ENCODE measurements at places on chromosomes 5 and 9.

DNA sequence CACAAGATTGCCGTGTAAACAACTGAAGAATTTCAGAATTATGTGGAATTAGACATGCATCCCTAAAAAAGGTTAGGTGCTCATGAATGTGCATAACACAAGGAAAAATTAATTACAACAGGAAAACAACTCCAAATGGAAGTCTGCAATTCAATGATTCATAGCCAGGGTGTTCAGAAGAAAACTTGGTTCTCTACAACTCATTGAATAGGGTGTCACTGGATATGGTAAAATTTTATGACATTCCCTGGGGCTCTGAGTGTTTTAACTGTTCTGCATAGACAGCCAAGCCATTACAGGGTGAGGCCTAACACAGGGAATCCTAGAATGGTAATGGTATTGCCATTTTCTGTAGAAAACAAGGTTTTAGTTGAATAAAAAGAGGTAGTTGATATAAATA lies 24.4 kb upstream of the ZSWIM6 start:
- DNase-seq, result no peak

DNA sequence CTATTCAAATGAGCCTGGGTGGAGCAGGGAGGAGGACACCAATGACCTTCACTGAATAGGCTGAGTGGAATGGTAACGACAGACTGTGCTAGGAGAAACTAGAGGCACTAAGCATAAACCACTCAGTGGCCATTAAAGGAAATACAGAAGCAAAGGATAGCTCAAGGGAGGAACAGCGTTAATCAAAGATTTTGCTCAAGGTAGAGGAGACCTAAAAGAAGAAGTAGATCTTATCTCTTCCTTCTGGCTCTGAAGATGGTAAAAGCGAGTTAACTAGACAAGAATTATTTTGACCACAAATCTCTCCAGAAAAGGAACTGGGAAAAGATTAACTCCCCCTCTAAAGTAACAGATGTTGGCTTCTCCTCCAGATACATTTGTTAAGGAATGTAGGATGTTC lies 299.6 kb downstream of the EPB41L4A start:
- DNase-seq, result no peak

DNA sequence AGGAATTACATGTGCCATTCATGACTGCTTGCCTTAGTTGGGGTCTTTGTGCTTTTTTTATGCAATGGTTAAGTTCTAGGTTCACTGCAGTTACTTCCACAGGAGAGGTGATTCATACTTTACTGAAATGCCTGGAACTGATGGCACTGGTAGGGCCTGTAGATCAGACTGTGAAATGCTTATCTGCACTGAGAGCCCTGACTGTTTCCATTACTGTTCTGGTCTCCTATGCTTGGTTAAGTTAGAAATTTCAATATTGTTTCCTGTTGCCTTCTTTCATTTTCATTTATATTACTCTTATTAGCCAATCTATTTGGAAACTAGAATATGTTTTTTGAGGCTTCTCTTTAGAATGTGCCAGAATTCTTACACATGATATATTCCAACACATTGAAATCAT lies 484.1 kb upstream of the SEMA6A start:
- DNase-seq, result no peak

DNA sequence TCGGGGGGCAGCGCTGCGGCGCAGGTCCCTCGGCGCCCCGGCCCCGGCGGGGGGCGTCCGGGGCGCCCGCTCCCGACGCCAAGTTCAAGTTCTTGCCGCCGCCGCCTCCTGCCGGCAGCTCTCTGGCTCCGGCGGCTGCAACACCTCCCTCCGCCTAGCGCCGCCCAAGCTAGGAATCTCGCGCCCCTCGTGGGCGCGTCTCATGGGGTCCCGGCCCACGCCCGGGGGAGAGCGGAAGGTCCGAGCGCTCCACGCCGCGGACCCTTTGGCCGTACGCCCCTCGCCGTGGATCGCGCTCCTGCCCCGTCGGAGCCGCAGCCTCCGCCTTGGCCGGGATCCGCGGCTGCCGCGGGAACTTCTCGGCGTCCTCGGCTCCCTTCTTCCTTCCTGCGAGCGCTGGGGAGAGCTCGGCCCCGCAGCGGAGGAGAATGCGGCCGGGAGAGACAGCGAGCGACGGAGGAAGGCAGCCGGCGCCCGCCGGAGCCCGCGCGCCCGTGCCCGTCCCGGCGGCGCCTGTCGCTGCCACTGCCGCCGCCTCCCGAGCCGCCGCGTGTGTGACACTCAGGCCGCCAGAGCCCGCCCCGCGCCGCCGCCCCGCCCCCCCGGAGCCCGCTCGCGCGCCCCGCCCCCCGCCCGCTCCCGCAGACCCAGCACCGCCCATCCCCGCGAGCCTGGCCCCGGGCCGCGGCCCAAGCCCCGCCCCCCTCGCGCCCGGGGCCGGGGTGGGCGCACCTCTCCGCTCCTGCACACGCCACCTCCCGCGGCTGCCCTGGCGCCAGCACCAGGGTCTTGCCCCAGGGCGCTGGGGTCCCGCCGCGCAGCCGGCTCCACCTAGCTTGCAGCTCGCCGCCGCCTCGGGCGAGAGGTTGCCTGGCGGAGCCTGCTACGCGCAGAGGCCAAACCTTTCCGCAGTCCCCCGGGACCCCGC lies at the start of gene SHB:
TSS of gene SHB (minus strand) at position 527 of the 928 bp plus-strand sequence. CDS start 582 bp downstream, outside the sequence.
- peak; percentile 63 for DNase-seq

DNA sequence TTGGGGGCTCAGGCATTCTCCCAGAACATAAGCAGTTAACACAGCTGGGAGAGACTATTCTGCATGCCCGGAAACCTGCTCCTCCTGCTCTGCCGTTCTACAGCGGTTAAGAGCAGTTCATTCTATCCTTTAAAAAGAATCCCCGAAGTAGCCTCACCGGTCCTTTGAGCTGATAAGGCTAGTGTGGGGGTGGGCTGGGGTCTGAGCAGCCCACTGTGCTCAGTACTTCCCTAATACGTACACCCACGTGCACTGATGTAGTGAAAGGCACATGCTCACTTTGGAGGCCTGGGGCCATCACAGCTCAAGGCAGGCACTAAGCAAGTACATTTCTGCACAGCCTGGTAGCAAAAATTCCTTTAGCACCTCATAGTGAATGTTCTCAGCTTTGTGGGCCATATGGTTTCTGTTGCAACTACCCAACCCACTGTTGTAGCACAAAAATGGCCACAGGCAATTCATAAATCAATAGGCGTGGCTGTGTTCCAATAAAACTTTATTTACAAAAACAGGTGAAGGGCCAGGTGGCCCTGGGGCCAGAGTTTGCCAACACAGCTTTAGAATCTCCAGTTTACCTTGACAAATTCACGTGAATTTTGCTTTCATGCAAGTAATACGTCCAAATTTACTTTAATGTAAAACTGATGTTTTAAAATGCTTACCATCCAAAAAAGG lies 136.4 kb downstream of the ZNF354C start:
- DNase-seq, result no peak

DNA sequence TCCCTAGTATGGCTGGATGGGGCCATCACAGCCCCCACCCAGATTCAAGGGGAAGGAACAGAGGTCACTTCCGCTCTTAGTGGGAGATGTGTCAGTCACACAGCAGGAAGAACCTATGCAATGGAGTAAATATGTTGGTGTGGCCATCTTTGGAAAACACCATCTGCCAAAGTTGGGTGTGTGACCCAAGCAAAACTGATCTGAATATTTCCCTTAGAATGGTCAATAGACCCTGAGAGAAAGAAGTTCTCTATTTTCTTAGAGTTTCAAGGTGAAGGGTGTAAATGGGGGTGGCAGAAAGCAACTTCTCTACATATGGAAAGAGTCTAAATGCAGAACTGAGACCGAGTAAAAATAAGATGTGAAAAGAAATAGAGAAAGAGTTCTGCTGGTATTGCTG lies 212.7 kb downstream of the ESM1 start:
- no peak for DNase-seq

- DNase-seq, result peak; percentile 50
Measured at GRCh38 chr5:97142521-97143254, at the start of gene LIX1. Gene LIX1, minus strand, starts transcription at chr5:97142611. Its CDS starts 35 bp downstream, at chr5:97142576.

- peak; percentile 37 for DNase-seq
Measured at GRCh38 chr9:127505396-127506116, 54.2 kb downstream of the LRSAM1 start.

DNA sequence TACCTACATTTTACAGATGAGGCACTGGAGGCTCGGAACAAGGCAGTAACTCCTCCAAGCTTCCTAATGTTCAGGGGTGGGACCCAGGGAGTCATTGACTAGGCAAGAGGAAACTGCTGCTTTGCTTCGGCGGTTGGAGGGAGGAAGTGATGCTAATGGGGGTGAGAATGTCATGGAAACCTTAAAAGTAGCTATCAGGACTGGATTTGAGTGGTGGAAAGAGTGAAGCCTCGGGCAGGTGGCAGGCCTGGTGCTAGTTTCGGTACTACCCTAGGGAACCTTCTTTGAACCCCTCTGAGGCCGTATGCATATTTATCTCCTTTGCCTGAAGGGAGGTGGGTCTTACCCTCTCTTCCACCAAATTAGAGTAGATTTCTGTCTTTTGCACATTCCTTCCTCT lies 1.6 kb downstream of the BSPRY start:
- no peak for DNase-seq

DNA sequence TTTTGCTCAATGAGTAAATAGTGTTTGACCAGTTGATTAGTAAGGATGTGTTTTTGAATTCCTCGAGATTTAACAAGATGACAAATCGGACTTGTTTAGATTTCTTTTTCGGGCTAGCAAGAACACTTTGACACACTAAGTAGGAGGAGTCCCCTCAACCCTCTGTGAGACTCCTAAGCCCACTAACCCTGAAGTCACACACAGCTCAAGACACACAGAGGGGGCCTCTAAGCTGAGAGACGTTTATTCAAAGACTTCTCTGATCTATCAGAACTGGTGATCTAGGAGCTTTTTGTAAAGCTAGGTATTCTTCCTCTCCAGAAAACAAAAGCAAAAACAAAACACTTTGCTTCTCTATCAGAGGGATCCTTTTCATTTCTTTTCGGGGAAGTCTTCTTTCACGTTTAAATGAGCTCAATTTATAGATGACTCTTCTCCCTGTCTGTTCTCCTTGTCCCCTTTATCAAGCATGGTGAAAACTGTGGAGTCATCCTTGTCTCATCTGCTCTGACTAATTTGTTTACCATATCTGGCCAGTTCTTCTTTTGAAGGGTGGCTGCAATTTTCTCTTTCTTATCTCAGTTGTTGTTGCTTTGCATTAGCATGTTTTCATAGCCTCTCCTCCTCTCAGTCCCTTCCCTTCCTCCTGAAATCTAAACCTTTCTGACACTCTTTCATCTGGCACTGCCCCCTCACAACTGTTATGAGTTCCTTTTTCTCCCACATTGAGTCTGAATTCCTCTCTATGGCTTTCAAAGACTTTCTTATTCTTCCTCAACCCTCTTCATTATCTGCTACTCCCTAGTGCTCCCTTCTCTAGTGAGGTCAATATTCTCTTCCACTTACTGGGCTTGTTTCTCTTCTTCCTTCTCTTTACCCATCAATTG lies 68.5 kb upstream of the RAI14 start:
- DNase-seq, result peak; percentile 70

DNA sequence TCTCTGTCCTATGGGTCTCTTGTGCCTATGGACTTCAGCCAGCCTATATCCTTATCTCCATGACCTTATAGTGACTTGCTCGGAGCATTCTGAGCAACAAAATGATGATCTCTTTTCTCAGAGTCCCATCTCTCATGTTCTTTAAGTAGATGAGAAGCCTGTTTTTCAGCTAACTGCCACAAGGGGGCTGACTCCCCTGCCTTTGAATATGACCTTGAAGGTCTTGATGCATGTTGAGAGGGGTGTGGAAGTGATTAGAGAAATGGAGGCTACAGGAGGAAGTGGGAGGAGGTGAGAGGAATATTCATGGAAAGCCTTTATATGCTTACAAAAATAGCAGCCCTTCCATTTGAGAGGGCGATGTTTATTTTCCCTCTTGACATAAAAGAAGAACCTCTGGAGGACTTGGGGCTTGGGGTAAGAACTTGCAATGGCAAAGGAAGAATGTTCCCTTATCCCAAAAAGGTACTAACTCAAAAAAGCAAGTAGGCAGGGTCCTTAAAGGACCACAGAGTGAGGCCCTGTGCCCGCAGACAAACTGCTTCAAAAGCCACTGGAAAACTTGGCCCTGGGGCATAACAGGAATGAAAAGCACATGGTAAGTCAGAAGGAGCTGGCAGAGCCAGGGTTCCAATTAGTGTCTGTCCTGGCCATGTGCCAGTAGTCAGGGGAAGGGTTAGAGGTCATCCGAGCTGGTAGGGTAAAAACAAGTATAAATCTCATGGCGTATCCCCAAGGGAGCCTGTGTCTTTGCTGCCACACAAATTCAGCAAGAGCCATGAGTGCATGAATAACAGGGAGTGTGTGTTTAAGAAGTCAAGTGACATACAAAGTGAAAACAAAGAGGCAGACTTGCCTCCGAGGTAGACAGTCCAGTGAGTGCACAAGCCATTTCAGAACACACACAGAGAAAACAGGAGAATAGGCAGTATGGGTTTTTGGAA lies 39.1 kb downstream of the FGD3 start:
- no peak for DNase-seq

GRCh38 chr5:80686757-80687156 lies 32.0 kb upstream of the DHFR start:
- peak; percentile 27 for DNase-seq

- DNase-seq, result peak; percentile 80
Measured at GRCh38 chr5:13591621-13592020, 352.9 kb downstream of the DNAH5 start.

GRCh38 chr9:17280350-17281012 lies 145.6 kb downstream of the CNTLN start:
- DNase-seq, result no peak

DNA sequence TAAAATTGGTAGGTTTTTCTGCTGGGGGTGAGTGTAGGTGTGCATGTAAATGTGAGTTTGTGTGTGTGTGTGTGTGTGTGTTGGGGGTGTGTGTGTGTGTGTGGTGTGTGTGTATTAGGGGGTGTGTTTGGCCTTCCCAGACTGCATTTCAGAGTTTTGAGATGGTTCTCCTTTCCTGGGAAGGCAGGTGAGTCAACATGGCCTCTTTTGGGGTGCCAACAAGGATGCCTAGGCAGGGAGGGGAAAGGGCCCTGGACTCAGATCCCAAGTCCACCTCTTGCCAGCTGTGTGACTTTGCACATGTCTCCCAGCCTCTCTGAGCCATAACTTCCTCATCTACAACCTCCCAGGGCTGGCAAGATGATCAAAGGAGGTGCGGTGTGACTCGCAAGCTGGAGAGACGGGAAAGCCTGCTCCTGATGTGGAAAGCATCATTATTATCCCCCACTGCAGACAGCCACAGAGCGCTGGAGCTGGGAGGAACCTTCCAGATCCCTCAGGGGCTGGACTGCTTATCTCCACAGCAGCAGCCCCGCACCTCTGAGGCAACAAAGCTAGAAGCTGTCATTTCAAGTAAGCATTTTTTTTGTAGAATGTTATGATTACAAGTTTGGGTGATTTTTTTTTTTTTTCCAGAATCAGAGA lies 63.5 kb upstream of the TBC1D2 start:
- no peak for DNase-seq

- DNase-seq, result no peak
Measured at GRCh38 chr9:137000177-137000930, 4.0 kb upstream of the CLIC3 start.

DNA sequence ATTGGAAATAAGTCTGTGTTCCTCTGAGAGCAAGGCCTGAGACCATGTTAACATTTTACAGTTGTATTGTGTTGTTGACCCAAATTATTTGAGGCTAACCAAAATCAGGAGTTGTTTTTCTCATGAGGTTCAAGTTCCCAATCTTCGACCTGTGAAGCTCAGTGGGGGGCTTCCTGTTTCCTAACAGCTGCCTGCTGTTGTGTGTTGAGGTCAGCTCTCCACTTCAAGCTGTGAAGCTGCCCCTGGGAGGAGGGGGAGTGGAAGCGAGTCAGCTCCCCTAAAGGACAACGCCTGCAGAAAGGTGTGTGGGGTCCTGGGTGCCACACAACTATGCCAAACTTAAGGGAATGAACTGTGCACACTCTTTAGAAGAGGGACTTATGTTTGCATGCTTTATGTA lies 295.5 kb downstream of the IRX1 start:
- no peak for DNase-seq
